ENCODE measurements at places on chromosomes 1 and 21.

- DNase-seq, result no peak
- H3K4me3 ChIP-seq, result no peak overlapping the region
- no peaks in the 10 kb centered on the region for H3K36me3 ChIP-seq
- no peak overlapping the region for H3K27ac ChIP-seq
- no peaks in the 10 kb centered on the region for H3K4me1 ChIP-seq
- H3K27me3 ChIP-seq, result no peaks in the 10 kb centered on the region
Measured at GRCh38 chr1:82625537-82625936, 824.8 kb downstream of the ADGRL2 start.

GRCh38 chr21:32765058-32765457 is 6.5 kb downstream of the PAXBP1 start:
- peak overlapping the region; percentile 86 for H3K27ac ChIP-seq
- peaks cover 96% of the 10 kb centered on the region for H3K36me3 ChIP-seq
- H3K27me3 ChIP-seq, result no peaks in the 10 kb centered on the region
- H3K4me3 ChIP-seq, result no peak overlapping the region

- no peaks in the 10 kb centered on the region for H3K36me3 ChIP-seq
- DNase-seq, result no peak
Measured at GRCh38 chr1:211099393-211099792, 34.6 kb downstream of the KCNH1 start.

DNA sequence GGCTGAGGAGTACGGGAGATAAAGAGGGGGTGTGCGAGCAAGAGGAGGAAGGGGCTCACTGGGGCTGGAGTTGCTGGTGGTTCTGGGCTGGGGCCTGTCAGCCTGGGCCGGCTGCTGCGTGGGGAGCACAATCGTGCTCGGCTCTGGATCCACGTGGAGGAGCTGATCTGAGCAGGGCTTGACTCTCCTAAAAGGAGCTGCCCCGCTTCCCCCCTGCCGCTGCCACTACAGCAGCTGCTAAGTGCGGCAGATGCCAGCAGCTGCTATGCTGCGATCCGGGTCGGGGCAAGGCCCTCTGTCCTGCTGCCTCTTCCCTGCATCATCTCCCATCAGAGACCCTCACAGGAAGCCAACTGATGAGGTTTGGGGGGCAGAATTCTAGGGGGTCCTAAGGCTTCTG is 165.9 kb downstream of the PCBP3 start:
- peaks cover 4% of the 10 kb centered on the region for H3K4me1 ChIP-seq
- no peak overlapping the region for H3K4me3 ChIP-seq
- H3K27me3 ChIP-seq, result peaks cover 3% of the 10 kb centered on the region
- peaks cover 3% of the 10 kb centered on the region for H3K36me3 ChIP-seq
- DNase-seq, result no peak
- no peak overlapping the region for H3K27ac ChIP-seq

DNA sequence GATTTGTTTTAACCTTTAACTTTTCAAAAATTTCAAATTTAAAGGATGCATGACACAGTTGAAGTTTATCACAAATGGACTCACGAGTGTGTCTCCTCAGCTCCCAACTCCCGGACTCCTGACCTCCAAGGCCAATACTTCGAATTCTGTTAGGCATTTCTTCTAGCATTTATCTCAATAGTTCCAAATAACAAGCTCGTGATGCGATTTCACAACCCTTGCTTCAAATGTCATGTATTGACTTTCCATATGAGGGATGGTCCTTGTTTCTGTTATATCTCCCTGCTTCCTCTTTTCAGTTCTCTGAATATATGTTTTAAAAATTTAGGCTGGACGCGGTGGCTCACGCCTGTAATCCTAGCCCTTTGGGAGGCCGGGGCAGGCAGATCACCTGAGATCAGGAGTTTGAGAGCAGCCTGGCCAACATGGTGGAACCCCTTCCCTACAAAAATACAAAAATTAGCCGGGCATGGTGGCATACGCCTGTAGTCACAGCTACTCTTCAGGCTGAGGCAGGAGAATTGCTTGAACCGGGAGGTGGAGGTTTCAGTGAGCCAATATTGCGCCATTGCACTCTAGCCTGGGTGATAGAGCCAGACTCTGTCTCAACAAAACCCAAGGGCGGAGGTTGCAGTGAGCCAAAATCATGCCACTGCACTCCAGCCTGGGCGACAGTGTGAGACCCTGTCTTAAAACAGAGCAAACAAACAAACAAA is 52.0 kb upstream of the TINAGL1 start:
- no peaks in the 10 kb centered on the region for H3K36me3 ChIP-seq
- H3K4me3 ChIP-seq, result no peak overlapping the region
- H3K4me1 ChIP-seq, result peaks cover 3% of the 10 kb centered on the region
- DNase-seq, result no peak

DNA sequence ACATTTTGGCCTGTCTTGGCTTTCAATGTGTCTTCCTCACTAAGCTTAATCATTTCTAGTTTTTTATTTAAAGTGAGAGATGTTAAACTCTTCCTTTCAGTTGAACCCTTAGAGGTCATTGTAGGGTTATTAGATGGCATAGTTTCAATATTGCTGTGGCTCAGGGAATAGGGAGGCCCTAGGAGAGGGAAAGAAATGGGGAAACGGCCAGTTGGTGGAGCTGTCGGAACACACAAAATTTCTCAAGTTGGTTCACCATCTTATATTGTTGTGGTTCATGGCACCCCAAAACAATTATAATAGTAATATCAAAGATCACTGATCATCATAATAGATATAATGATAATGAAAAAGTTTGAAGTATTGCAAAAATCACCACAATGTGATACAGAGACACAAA is 31.4 kb upstream of the KAZN start:
- H3K27ac ChIP-seq, result no peak overlapping the region
- H3K27me3 ChIP-seq, result peaks cover 19% of the 10 kb centered on the region
- H3K4me1 ChIP-seq, result no peaks in the 10 kb centered on the region
- no peaks in the 10 kb centered on the region for H3K36me3 ChIP-seq
- DNase-seq, result no peak

- no peaks in the 10 kb centered on the region for H3K27me3 ChIP-seq
- no peaks in the 10 kb centered on the region for H3K36me3 ChIP-seq
- no peak overlapping the region for H3K4me3 ChIP-seq
- H3K4me1 ChIP-seq, result peaks cover 21% of the 10 kb centered on the region
Measured at GRCh38 chr1:108071601-108072000, 106.6 kb upstream of the VAV3 start.

GRCh38 chr1:48869116-48869893 is 92.6 kb upstream of the BEND5 start:
- DNase-seq, result no peak
- no peaks in the 10 kb centered on the region for H3K36me3 ChIP-seq
- H3K4me1 ChIP-seq, result no peaks in the 10 kb centered on the region
- H3K4me3 ChIP-seq, result no peak overlapping the region
- no peak overlapping the region for H3K27ac ChIP-seq

DNA sequence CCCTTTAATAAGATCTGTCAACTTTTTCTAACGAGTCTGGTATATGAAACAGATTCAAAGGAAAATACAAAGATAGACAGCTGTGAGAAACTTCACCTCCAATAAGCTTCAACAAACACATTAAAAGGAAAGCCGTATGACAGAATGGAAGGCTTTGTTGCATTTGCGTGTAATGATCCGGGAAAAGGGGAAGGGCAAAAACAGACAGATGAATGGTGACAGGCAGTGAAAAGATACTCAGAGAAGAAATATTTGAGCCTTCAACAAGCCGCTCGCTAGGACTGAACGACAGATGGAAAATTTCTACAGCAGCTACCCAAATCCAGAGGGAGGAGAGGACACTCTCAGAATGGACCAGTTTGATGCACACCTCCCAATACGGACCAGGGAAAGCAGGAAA is 14.9 kb downstream of the COPA start:
- H3K4me3 ChIP-seq, result no peak overlapping the region
- no peaks in the 10 kb centered on the region for H3K27me3 ChIP-seq
- no peak for DNase-seq

DNA sequence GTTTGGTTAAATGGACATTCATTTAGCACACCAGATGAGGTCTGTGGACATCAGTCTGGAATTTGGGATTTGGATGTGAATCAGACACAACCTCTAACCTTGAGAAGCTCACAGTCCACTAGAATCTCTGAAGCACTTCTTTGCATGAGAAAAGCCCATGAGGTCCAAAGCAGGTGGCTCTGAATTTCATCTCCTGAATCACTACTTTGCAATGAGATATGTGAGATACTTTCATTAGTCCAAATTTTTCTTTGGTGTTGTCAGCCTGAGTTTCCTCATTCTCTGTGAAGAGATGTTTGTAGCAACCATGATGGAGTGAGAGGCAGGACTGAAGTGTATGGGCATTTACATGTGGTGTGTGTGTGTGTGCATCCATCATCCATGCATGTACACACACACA is 16.5 kb upstream of the LCE2D start:
- H3K4me1 ChIP-seq, result no peaks in the 10 kb centered on the region
- H3K27ac ChIP-seq, result no peak overlapping the region
- no peaks in the 10 kb centered on the region for H3K36me3 ChIP-seq

- no peaks in the 10 kb centered on the region for H3K36me3 ChIP-seq
- H3K4me3 ChIP-seq, result no peak overlapping the region
- no peaks in the 10 kb centered on the region for H3K4me1 ChIP-seq
- no peaks in the 10 kb centered on the region for H3K27me3 ChIP-seq
Measured at GRCh38 chr21:17931080-17931479, 111.9 kb upstream of the C21orf91 start.

GRCh38 chr21:30168086-30168485 is 1.5 kb upstream of the CLDN17 start:
- no peak overlapping the region for H3K27ac ChIP-seq
- DNase-seq, result no peak
- H3K4me1 ChIP-seq, result no peaks in the 10 kb centered on the region
- H3K4me3 ChIP-seq, result no peak overlapping the region

DNA sequence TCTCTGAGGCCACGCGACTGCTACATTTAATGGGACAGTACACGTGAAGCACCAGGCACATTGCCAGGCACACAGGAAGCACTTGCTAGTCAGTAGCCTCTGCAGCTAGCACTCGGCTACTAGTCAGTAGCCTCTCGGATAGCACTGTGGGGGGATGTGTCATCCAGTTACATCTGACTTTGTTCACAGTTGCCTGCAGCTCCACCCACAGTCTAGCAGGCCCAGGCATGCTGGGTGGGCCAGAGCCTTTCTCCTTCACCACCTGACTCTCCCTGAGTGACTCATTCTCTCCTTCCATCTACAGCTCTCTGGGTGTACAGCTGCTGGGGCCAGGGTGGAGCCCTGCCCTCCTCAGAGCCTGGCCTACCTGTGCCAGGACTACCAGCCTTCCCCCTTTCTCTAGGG is 51.5 kb downstream of the PTPRF start:
- peak; percentile 37 for DNase-seq
- H3K36me3 ChIP-seq, result no peaks in the 10 kb centered on the region
- peaks cover 4% of the 10 kb centered on the region for H3K4me1 ChIP-seq

DNA sequence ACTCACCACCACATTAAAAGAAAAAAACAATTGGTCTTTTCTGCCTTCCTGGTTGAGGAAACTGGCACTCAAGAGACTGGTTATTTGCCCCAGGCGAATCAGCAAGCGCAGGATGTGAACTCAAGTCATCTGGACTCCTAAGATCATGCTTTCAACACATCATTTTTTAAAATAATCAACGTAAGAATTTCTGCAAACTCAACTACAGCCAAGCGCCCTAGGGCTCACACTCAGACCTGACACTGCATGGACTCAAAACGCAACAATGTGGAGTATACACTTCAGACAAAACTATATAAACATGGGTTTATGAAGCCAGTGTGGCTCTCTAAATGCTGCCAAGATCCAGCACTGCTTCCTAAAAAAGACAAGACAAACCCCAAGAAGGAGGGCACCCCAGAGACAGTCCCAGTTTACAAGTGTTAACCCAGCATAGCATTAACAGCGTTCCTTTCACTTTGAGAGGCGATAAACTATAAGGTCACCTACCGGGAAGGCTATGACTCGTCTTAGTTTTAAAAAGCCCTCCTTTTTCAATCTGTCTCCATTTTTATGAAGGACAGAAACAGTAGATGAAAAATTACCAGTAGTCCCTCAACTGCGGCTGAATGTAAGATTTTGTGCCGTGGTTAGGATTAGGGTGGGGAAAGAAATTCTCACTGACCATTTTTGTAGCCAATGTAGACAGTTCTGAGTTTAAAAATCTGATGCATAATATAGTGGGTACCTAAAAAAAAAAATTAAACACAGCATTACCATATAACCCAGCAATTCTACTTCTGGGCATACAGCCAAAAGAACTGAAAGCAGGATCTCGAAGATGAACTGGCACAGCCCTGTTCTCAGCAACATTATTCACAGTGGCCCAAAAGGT is 54.8 kb downstream of the SIPA1L2 start:
- H3K4me1 ChIP-seq, result peaks cover 43% of the 10 kb centered on the region
- H3K27ac ChIP-seq, result no peak overlapping the region
- no peaks in the 10 kb centered on the region for H3K36me3 ChIP-seq
- H3K4me3 ChIP-seq, result no peak overlapping the region
- no peak for DNase-seq
- no peaks in the 10 kb centered on the region for H3K27me3 ChIP-seq

GRCh38 chr1:245195398-245195797 is 40.6 kb downstream of the KIF26B start:
- H3K27me3 ChIP-seq, result peaks cover 22% of the 10 kb centered on the region
- no peaks in the 10 kb centered on the region for H3K4me1 ChIP-seq
- H3K36me3 ChIP-seq, result no peaks in the 10 kb centered on the region
- no peak overlapping the region for H3K4me3 ChIP-seq

DNA sequence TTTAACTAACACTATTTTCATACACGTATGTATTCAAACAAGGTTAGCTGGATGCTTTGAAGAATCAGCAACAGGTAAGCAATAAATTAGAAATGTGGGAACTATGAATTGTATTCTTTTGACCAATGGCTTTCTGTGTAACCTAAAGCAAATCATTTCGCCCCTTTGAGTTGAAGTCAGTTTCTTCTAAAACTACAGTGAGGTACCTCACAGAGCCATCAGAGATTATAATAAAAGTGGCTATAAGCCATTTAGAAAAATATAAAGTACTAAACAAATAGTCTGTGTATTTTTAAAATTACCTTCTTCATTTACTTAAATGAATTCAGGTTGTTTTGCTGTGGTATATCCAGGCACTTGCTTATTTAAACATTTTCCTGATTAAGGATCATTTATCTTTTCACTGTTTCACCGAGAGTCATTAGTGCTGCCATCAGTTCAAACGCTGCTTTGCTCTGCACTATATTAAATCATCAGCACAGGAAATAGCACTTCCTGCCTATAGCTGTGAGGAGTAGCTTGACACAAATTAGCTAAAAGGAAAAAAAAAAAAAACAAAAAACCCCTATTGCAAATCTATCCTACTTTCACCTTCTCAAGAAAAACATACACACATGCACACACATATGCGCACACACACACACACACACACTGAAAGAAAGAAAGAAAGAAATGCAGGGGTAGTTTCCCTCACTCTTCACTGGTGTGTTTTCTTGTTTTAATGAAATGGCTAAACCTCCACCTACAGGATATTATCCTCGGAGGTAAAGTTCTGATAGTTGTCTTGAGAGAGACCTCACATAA is 39.8 kb upstream of the C1orf105 start:
- no peak for DNase-seq
- H3K27me3 ChIP-seq, result no peaks in the 10 kb centered on the region
- H3K4me1 ChIP-seq, result peaks cover 45% of the 10 kb centered on the region
- peak overlapping the region; percentile 53 for H3K4me3 ChIP-seq

- H3K4me1 ChIP-seq, result no peaks in the 10 kb centered on the region
- no peak overlapping the region for H3K27ac ChIP-seq
- no peak overlapping the region for H3K4me3 ChIP-seq
- H3K27me3 ChIP-seq, result no peaks in the 10 kb centered on the region
- no peaks in the 10 kb centered on the region for H3K36me3 ChIP-seq
- DNase-seq, result no peak
Measured at GRCh38 chr1:208000504-208000903, 89.6 kb upstream of the CD34 start.

GRCh38 chr1:246065592-246065991 is 441.5 kb downstream of the SMYD3 start:
- no peaks in the 10 kb centered on the region for H3K4me1 ChIP-seq
- no peak for DNase-seq
- no peak overlapping the region for H3K4me3 ChIP-seq
- no peak overlapping the region for H3K27ac ChIP-seq
- peaks cover 2% of the 10 kb centered on the region for H3K36me3 ChIP-seq
- no peaks in the 10 kb centered on the region for H3K27me3 ChIP-seq

Data from activated T-cell treated with anti-CD3 and anti-CD28 coated beads, Interleukin-2, amount 50 U/mL, for 24 hours (primary cell).